ENCODE measurements at places on chromosomes 3 and 15.
A peak's percentile ranks its signal among the peaks of the same experiment; 100 is the strongest.

- no peak for DNase-seq
Measured at GRCh38 chr15:67369359-67369998, 114.9 kb downstream of the IQCH start.

DNA sequence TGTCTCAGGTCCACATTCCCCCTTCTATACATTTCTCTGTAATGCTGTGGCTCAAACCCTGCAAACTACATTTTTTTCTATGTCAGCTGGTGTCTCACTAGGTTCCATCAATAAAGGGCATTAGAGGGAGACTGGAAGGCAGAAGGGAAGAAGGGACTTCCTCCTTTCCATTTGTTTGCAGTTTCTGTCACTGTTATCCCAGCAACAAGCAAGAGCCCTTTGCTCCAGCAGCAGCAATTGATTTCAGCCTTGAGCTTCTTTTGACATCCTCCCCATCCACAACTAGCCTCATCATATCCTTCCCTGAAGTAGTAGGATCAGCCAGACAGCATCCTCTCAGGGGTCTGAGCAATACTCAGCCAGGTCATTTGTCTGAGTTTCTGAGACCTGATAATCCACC is 5.3 kb upstream of the NCK1 start:
- DNase-seq = no peak

DNA sequence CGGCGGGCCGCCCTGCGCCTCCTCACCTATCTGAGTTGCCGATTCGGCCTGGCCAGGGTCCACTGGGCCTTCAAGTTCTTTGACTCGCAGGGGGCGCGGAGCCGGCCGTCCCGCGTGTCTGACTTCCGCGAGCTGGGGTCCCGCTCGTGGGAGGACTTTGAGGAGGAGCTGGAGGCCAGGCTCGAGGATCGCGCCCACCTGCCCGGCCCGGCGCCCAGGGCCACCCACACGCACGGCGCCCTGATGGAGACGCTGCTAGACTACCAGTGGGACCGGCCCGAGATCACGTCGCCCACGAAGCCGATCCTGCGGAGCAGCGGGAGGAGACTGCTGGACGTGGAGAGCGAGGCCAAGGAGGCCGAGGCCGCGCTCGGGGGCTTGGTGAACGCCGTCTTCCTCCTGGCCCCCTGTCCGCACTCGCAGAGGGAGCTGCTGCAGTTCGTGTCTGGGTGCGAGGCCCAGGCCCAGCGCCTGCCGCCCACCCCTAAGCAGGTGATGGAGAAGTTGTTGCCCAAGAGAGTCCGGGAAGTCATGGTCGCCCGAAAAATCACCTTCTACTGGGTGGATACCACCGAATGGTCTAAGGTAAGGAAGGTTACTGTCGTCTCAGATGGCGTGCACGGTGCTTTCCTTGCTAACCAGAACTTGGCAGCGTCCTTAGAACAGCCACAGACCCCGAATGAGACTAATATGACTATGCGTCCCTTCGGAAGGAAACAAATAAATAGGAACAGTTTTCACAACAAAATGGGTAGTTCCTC is 567 bp downstream of the TICRR start:
- peak; percentile 17 for DNase-seq

DNA sequence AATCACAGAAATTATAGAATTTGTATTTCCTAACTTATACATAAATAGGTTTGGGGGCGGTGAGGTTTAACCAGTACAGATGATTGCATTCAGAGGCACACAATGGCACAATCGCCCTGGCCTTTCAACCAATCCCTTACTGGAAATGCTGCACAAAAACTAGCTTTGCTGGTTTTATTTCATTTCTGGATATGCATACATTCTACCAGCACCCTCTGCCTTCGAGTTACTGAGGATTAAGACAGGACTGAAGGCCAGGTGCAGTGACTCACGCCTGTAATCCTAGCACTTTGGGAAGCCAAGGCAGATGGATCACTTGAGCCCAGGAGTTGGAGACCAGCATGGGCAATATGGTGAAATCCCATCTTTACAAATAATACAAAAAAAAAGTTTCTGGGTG is 336.1 kb downstream of the ARRDC4 start:
- no peak for DNase-seq

- no peak for DNase-seq
Measured at GRCh38 chr3:33159234-33159633, 45.4 kb downstream of the CRTAP start.

DNA sequence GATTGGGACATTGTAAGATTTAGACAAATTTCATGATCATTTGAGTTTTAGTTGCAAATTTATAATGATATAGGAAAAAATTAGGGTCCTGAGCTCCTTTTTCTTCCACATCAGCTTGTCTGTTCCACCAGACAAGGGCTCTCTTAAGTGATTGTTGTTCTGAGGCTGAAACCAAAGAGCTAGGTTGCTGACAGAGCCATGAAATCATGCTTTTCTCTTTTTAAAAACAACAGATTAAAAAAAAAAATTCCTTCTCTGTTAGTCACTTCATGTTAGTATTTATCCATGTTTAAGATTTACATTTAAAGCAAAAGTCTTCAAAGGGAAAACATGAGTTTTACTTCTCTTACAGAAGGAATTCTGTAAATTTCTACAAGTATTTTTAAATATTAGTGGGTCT is 56.8 kb downstream of the ATP2C1 start:
- no peak for DNase-seq

DNA sequence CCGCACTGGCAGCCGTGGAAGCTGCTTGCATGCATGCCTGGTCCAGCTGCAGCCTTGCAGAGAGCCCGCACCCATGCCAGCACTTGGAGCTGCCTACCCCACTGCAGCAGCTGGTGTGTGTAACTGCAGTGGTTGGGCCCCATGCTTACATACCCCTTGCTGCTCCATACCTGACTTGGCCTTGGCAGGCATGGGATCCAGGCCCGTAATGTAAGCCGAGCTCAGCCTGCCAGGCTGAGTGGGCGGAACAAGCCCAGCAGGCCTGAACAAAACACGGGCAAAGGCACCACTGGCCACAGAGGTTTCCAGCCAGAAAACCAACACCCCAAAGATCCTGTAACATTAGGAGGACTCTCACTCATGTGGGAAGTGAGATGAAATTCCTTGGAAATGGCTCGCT is 48.3 kb downstream of the SLC6A20 start:
- no peak for DNase-seq

- DNase-seq = no peak
Measured at GRCh38 chr15:74295800-74296199, 59.7 kb downstream of the CCDC33 start.

DNA sequence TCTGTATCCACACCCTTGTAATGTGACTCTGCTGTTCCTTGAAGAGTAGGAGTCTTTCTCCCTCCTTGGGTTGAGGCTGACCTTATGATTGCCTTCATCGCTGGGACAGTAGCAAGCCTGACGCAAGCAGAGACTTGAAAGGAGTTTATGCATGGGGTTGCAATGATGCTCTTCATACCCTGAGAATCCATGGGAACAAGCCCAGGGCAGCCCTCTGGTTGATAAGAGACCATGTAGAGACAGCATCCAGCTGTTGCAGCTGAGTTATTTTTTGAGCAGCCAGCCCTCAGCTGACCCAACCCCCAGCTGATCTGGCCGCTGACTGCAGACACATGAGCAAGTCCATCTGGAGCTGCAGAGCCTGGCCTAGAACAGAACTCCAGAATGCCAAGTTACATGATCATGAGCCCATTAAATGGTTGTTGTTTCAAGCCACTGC is 60.6 kb upstream of the ARNT2 start:
- no peak for DNase-seq

- DNase-seq = no peak
Measured at GRCh38 chr3:73772076-73772886, 147.5 kb upstream of the PDZRN3 start.

DNA sequence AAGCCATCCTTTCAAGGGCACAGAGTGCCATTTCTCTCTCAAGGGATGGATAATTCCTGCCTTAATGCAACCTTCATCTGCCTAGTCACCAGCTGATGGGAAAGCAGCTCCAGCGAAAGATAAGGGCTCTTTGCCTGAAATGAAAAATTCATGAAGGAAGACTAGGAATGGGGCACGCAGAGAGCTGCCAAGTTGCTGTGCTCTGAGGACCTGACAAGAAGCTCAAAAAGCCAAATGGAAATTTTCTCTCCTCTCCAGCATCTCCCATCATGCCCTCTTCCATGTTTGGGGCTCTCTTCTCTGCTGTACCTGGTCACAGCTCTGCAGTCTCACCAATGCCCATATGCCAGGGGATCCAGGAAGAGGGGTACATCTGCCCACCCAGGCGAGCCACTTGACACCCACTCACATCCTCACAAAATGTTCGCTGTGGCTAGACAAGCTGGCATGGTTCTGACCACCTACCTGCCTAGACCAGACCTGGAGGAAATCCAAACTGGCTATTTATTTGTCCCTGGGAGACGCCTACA is 29.3 kb upstream of the ABHD2 start:
- DNase-seq = no peak

- no peak for DNase-seq
Measured at GRCh38 chr3:124843506-124844177, 43.5 kb downstream of the ITGB5 start.

GRCh38 chr15:75456710-75457109 is 5.2 kb upstream of the SIN3A start:
- no peak for DNase-seq

- DNase-seq = no peak
Measured at GRCh38 chr15:59933607-59934006, 70.5 kb upstream of the FOXB1 start.

DNA sequence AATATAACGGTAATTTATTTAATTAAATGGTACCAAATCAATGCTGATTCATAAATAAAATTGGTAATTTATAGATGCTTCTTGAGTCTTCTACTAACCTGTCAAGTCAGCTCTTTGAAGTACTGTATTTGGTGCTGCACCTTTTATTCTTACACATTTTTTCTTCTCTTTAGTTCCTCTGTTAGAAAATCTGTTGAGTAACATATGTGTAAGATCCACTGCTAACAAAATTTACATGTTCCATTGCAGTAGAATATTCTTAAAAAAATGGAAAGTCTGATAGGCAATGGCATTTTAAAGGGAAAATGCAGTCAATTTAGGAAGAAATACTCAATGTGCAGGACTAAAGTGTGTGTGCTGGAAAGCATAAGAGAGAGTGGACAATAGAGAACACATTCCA is 936.6 kb downstream of the ZPLD1 start:
- DNase-seq = no peak

DNA sequence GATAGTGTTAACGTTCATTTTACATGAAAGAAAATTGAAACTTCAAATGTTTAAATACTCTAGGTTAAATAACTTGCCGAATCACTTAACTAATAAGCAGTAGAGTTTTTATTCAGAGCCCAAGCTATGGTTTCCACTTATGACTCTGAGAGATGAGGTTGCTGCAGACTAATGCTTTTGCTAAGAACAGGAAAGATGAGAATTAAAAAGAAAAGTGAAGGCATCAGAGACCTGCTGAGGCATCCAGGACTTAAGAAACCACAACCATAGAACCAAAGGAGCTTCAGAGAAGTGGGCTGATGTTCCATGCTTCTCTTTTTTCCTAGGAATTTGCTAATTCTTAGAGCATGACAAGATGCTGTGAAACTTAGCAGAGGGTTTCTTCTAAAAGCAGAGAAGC is 9.5 kb downstream of the HMG20A start:
- DNase-seq = no peak

DNA sequence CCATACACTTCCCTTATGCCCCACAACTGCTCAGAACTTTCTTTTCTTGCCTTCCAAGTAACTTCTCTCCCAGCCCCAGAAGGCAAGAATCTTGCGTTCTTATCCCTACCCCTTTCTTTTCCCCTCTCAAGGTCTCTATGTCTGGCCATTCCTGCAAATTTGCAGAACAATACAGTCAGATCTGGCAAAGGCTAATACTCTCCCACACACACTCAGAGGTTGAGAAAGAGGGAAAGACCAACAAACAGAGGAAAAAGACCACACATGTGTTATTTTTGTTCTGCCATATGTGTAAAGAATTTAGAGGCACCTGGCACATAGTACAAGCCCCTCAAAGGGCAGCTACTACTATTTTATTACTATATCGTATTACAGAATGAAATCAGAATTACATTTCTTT is 25.7 kb downstream of the GJD2 start:
- no peak for DNase-seq

DNA sequence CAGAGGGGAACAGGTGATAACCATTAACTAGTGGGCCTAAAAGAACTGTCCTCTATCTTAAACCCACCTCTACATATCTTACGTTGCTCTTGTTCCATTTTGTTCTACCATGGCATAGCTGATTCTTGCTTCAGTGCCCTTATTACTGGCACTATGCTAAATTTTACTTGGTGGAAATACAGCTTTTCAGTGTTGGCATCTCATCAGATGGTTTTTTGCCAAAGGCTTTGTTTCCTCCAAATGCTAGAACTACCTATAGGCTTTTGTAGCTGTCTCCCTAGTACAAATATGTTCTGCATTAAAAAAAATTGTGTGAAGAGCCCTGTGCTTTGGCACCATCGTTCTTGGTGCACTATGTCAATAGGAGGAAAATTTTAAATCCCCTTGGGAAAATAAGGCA is 145.0 kb upstream of the ZBTB20 start:
- DNase-seq = no peak

GRCh38 chr3:129836381-129837064 is 57.0 kb downstream of the TMCC1 start:
- no peak for DNase-seq

DNA sequence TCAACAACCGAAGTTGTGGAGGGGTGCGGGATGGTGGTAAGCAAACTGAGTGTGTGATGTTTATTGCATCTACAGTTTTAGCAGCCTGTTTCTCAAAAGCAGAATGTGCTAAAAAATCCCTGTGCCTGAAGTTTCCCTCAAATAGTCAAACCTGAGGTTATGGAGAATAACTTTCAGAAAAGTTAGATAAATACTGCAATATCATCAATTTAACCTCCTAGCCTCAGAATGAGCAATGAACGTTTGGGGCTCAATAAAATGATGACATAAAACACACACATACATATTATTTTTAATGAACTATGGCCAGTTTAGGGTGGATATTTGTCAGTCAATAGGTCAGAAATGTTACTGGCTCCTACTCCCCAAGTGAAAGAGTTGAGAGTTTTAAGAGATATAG is 201.6 kb downstream of the SEMA6D start:
- no peak for DNase-seq

DNA sequence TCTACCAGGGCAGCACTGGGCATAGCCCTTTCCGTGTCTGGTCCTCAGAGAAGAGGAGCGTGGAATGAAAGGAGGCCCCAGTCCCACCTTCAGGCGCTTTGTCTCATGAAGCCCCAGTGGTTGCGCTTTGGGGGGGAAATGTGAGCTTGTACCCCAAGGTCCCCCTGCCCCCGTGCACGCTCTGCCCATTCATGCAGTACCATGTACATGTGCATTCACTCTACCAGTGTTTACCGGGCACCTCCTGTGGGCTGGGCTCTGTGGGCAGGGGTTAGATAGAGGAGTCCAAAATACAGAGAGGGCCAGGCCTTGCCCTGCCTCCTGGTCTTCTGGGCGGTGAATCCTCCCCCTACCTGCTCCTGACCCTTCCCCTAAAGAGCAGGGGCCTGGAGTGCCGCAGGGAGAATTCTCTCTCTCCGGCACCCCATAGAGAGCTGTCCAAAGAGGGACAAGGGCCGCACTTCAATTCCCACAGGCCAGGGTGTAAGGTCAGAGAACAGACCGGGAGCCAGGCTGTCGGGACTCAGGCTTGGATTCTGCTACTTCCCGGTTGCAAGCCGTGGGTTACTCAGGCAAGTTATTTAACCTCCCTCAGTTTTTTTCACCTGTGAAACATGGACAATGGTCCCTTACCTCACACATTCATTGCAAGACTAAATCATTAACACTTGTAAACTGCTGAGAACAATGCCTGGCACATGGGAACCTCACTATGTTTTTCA is 153.4 kb downstream of the MEGF11 start:
- no peak for DNase-seq
